ENCODE measurements at places on chromosomes 6 and 20.

- DNase-seq: no peak
Observed at GRCh38 chr6:90293319-90293953, 3.2 kb downstream of the BACH2 start.

DNA sequence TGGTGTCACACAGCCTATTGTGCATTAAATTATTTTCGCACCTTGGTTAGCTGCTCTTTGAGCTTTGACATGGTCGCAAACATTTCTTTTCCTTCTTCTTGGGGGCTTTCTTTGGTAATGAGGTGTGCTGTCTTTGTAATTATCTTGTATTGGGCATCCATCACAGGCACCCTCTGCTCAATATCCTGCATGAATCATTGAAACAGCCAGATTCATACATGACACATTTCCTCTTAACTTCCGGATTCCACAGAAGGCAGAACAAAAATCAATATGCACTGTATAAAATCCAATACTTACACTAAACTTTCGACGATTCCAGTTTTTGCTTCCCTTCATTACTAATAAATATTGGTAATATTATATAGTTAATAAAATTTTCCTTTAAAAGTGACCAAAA, 175.6 kb downstream of the SYNE1 start:
- DNase-seq: no peak

DNA sequence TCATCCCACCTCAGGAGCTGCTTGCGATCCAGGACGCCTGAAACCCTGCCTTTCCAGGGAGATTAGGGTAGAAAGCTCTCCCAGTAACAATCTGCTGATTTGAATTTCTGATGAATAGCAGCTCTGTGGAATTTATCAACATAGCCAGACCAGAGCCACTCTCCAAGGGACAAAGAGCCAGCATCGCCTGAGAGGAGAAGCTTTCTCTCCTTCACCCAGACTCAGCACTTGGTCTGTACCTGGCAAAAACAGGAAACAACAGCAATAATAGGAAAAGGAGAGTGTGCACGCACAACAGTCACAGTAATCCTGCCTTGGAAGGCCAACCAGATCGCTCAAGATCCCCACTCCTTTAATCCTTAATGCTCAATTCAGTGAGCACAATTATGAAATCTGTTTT, 22.3 kb upstream of the ROS1 start:
- DNase-seq: no peak

GRCh38 chr6:1227935-1228753, 83.8 kb upstream of the FOXQ1 start:
- no peak for DNase-seq

DNA sequence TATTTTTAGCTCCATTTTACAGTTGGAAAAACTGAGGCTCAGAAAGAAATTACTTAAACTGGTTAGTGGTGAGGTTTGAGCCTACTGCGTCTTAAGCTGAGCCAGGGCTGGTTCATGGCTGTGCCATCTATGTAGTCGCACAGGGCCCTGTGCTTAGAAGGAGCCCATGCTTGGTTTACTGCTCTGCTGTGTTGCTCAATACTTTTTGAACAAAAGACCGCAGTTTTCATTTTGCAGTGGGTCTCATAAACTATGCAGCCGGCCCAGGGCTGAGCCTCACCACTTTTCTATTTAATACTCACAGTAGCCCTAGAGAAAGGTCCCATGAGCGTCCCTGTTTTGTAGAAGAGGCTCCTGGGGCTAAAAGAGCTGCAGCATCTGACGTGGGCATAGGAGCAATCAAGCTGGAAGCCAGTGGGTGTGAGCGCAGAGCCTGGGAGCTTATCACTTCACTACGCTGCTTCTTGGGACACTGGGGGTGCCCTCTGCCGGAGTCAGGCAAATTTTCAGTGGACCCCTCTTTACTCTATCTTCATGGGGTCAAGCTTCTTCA, 501 bp downstream of the SIRPB2 start:
- DNase-seq: no peak

- DNase-seq: no peak
Observed at GRCh38 chr6:42105156-42105648, 37.2 kb downstream of the C6orf132 start.

- DNase-seq: no peak
Observed at GRCh38 chr20:10682939-10683338, 9.1 kb upstream of the JAG1 start.

- DNase-seq: no peak
Observed at GRCh38 chr6:79797912-79798311, 149.4 kb downstream of the ELOVL4 start.

DNA sequence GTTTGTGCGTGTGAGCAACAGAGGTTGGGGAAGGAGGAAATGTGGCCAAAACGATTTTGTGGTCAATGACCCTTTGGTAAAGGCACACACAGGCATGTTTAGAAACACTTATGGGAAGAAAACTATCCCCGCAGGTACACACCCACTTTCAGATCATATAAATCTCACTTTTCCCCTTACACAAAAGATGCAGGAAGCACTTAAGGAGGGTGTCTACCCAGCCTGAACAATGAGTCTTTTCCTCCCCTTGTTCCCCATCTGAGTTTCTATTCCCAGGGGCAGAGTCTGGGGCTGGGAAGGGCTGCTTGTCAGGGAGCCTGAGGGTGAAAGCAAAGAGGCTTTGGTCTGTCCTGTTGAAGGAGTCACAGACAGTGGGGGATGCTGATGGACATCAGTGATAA, 193.2 kb upstream of the SALL4 start:
- no peak for DNase-seq

GRCh38 chr6:130681028-130681427, 146.2 kb upstream of the SMLR1 start:
- no peak for DNase-seq

GRCh38 chr6:136378888-136379287, 89.2 kb upstream of the BCLAF1 start:
- no peak for DNase-seq

- DNase-seq: no peak
Observed at GRCh38 chr20:49573900-49574416, 6.0 kb upstream of the PTGIS start.

- DNase-seq: no peak
Observed at GRCh38 chr6:148460876-148461646, 118.4 kb downstream of the SASH1 start.

- DNase-seq: no peak
Observed at GRCh38 chr20:20251836-20252235, 116.1 kb upstream of the INSM1 start.

DNA sequence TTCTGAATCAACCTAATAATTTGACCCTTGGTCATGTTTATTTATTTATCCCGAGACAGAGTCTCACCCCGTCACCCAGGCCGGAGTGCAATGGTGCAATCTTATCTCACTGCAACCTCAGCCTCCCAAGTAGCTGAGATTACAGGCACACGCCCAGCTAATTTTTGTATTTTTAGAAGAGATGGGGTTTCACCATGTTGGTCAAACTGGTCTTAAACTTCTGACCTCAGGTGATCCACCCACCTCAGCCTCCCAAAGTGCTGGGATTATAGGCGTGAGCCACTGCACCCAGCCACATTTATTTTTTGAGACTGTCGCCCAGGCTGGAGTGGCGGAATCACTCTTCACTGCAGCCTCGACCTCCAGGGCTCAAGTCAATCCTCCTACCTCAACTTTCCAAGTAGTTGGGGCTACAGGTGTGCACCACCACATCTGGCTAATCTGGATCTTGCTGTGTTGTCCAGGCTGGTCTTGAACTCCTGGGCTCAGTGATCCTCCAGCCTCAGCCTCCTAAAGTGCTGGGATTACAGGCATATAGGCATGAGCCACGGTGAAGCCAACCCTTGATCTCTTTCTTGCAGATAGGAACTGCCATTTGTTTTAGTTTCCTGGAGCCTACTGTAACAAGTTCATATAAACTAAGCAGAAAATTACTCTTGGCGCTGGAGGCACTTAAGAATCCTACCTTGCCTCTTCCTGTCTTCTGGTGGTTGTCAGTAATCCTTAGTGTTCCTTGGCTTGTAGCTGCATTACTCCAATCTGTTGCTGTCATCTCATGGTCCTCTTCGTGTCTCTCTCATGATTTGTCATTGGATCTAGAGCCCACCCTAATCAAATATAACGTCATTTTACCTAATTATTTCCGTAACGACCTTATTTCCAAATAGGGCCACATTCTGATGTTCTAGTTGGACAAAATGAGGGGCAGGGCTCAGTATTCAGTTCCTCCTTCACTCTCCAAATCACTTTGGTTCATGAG, 2.3 kb downstream of the RPS18 start:
- no peak for DNase-seq
